ENCODE measurements at places on chromosomes 11 and 22. TPM values are rescaled to one million over a fixed set of nuclear protein-coding genes. Genes with fewer than 3 reads are reported as not detected.

The VPS51 gene
- total RNA-seq: 557 TPM

The OR51B2 gene
- not detected for total RNA-seq

The APOL4 gene
- total RNA-seq: 0.24 TPM

The P4HA3 gene
- total RNA-seq: 95.3 TPM
